ENCODE measurements at places on chromosomes 16 and 17.

GRCh38 chr17:14032234-14032633 is 37.1 kb upstream of the COX10 start:
- DNase-seq: no peak

DNA sequence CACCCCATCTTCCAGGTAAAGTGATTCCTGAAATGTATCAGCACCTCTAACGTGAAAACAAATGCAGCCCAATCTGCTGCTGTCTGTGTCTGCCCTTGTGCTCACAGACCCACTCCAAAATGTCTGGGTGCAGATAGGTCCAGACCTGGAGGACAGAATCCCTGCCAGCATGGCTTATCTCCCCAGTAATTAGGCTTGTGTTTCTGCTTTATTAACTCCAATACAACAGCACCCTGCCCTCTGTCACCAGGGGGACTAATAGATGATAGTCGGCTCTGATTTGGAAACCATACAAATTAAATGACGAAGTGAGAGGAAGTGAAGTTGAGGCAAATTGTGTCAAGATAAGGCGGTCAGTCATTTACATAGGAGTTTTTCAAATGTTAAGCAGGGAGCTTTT is 608.3 kb upstream of the SALL1 start:
- DNase-seq: no peak

- DNase-seq: no peak
These were observed 11.2 kb downstream of the UQCRC2 start for GRCh38 chr16:21964353-21964752.

DNA sequence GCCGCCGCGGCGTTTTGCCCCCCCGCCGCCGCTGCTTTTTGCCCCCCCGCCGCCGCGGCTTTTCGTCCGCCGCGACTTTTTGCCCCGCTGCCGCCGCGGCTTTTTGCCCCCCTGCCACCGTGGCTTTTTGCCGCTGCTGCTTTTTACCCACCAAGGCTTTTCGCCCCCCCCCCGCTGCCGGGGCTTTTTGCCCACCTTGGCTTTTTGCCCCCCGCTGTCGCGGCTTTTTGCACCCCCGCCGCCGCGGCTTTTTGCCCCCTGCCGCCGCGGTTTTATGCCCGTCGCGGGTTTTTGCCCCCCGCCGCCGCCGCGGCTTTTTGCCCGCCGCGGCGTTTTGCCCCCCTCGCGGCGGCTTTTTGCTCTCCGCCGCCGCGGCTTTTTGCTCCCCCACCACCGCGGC is 1343.0 kb downstream of the TP53TG3F start:
- no peak for DNase-seq

DNA sequence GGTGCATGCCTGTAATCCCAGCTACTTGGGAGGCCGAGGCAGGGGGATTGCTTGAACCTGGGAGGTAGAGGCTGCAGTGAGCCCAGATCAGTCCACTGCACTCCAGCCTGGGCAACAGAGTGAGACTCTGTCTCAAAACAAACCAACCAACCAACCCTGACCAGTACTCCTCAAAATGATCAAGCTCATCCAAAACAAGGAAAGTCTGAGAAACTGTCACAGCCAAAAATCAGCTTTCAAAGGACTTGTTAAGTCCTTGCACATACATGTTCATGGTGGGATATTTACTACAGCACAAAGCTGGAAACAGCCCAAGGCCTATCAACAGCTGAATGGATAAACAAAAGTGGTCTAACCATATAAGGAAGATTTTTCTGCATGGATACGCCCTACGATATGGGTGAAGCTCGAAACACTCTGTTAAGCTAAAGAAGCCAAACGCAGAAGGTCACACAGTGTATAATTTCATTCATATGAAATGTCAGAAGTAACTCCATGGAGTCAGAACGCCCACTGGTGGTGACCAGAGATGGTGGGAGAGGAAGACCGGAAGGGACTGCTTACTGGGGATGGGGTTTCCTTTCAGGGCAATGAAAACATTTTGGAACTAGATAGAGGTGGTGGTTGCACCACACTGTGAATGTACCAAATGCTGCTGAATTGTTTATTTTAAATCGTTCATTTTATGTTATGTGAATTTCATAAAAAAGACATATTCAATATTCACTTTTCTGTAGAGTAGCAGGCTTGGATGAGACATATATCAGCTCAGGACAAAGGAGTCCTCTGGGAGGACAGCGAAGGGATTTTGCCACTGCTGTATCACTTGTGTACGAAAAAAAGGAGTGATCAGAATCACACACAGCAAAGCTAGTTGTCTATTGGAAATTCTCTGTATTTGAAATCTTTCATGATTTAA is 17.7 kb downstream of the CCL17 start:
- no peak for DNase-seq

- DNase-seq: no peak
These were observed 77.0 kb downstream of the CYTH1 start for GRCh38 chr17:78705071-78705470.

DNA sequence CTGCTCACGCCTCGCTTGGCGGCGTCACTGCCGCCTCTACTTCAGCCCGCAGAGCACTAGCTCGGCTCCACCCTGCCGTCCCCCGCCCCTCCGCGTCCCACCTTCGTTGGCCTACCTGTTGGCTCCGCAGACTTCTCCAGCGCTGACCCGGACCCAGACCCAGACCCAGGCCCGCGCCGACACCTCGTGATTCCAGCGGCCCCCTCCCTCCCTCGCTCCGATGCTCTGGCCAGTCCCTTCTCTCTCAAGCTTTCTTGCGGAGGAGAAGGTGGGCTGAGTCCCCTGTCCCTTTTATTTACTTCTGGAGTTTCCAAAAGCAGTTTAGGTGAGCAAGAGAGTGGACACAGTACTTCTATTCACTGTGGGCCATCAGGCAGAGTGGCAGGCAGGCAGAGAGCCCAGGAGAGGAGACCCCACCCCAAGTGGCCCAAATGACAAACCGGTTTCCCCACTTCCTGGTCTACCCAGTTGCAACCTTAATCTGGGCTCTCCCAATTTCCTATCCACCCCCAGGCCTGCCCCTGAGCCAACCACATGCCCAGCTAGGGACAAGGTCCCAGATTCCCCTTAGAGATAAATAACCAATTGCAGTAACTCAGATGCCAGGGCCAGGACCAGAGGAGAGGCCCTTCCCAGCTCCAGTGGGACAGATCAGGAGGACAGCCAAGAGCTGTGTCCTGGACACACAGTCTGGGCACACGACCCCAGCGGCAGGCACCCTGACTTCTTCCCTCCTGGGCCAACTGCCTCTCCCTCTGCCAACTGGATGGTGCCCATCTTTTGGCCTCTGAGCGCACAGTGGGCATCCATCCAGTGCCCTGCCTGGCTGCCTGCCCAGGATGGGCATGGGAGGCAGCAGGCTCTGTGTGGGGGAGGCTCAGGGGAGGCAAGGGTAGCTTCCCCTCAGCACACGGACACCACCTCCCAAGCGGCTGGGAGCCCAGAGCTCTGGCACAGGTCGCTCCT is 1.2 kb upstream of the SRCIN1 start:
- DNase-seq: no peak

DNA sequence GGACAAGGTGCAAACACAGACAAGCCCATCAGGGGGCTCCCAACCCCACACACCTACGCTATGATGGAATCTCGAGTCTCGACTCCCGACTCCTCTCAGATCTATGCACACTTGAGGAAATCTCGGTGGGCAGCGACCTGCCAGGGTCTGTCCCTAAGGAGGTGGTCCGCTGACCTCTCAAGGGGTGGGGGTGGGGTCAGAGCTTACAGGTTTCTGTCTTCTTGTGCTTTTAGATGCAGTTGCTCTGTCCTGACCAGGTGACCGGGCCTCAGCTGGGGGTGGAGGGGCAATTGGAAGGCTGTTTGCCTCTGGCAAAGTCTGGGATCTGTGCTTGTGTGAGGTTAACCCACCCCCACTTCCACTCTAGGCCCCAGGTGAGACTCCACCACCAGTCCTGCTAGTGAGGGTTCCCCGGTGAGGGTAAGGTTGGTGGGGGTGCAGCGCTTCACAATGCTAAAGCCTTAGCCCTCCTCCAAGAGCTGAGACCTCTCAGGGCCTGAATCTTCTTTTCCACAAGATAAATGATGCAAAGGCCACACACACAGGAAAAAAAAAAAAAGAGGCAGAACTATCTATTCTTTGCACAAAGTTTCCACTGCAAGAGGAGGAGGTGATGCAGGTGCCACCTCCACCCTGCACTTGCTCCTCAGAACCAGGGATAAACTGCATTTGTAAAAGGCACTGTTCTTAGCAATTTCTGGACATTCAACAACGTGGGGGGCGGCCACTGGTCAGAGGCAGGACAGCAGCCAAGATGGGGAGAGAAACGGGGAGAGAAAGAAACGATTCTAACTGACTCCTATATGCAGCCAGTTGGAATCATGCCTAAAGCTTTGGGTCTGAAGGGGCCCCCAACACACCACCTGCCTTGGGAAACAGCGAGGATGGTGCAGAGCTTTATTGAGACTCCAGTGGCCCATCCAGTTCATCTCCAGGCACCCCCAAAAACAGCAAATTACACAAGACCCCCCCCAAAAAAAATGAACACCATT is 4.1 kb downstream of the CISD3 start:
- no peak for DNase-seq
